Dermis blood vessel endothelial cell (primary cell): ENCODE measurements at places on chromosomes 7 and 10. TPM values are rescaled to one million over a fixed set of nuclear protein-coding genes. Genes with fewer than 3 reads are reported as not detected.

DNA sequence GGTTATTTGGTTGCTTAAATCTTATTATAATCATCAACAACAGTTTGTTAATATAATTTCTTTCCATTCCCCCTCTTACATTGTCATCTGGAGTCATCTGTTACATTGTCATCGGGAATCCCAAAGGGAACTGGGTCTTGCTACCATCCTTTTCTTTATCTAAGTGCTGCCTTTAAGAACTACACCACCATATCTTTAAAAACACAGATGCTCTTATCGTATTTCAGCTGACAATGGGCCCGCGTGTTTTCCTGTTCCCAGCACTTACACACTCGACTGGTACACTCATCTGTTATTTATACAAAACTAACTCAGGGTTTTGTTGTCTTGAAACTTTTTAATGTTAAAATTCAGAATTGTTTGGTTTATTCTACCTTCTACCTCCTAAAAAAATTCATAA, 256.2 kb upstream of the MGMT start:
- DNase-seq = no peak

- no peak for DNase-seq
Measured at GRCh38 chr7:24152356-24152755, 131.6 kb upstream of the NPY start.

DNA sequence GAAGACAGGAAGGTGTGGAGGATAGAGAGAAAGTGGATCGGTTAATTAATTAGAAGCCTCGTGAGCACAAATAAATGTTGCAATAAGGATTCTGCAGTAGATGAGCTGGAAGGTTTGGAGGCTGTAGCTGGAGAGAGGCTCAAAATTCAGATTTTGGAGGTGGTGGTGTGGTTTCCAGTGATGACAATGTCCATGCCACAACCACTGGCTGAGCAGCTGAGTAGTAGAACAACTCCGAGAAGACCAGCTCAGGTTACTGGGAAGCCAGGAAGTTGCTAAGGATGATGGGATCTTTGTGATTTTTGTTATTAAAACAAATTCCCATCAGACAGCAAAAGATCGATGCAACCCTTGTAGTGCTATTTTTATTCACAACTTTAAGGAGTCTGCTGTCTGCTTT, 7.7 kb downstream of the SLC26A4 start:
- no peak for DNase-seq

DNA sequence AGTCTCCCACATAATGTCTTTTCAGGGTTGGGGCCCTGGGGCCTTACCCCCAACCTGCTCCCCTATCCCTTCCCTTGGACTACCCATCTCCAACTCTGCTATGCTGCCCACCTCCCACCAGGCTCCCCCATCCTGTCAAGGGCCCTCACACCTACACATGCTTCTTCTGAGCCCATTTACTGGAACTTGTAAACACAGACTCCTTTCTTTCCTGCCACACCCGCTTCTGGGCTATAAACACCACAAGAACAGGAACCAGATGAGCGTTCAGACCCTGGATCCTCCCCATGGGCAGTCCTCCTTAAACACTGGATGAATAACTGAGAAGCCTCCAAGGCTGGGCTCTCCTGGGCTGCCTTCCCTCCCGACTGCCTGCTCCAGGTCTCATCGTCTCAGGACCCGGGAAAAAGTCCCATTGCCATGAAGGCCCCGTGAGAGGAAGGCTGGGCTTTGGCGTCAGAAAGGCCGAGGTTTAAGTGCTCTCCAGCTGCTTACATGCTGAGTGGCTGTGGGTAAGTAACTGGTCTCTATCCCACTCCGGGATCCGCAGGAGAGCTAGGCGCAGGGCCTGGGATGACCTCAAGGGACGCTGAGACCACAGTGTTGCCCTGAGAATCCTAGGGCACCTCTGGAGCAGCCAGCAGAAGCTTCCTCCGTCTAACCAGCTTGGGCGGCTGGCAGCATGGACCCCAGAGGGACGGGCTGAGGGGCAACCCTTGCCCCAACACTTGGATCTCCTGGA, 15.6 kb upstream of the CRHR2 start:
- no peak for DNase-seq

DNA sequence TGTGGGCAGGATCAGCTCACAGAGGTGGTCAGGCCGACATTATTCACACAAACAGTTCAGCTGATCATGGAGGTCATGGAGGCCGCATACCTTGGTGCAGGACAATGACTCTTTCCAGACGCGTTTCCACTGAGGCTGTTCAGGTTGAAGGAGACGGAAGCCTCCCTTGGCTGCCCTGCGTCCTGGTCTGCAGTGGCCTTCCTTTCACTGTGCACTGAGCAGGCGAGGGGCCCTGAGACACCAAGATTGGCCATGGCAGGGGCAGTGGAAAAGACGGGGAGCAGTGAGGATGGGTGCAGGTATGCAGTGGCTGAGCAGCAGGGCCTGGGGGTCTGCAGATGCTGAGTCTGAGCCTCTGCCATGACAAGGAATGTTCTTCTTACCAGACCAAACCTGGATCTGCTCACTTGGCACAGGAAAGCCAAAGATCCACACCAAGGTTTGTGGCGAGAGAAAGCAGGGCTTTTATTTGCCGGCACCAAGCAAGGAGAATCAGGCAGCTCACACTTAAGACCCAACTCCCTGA, 263.3 kb downstream of the GLRX3 start:
- no peak for DNase-seq

- no peak for DNase-seq
Measured at GRCh38 chr10:93695740-93696139, 6.7 kb downstream of the FRA10AC1 start.

GRCh38 chr10:88672041-88672440, 7.8 kb downstream of the LIPF start:
- DNase-seq = no peak

DNA sequence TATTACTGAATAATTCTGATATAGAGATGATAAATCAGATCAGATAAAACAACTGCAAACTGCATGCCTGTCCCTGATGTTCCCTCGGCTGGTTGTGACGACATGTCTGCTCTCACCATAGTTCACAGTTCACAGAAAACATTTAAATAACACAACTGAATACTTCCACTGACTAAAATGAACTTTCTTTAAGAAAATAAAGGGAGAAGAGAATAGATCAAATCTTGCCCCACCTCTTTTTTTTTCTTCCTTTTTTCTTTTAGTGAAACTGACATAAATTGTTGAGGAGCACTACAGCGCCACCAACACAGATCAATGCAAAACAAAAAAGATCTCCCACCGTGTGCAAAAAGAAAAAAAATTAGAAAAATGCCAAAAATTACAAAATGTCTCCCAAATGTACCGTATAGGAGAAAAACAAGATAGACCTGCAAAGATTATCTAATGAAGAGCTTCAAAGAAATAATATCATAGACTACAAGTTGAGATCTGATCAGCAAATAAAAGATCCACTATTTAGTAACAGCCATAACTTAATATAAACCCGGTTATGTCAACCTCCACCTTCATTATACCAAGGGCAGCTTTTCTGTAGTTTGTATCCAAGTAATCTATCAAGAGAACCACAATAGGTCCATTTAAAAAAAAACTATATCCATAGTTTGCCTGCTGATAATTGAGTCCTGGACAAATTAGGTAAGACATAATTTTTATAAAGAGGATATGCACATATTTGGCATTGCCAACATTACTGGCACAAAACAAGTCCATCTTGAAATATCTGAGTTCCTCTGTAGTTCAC, 30.7 kb upstream of the EPC1 start:
- peak; percentile 66 for DNase-seq

DNA sequence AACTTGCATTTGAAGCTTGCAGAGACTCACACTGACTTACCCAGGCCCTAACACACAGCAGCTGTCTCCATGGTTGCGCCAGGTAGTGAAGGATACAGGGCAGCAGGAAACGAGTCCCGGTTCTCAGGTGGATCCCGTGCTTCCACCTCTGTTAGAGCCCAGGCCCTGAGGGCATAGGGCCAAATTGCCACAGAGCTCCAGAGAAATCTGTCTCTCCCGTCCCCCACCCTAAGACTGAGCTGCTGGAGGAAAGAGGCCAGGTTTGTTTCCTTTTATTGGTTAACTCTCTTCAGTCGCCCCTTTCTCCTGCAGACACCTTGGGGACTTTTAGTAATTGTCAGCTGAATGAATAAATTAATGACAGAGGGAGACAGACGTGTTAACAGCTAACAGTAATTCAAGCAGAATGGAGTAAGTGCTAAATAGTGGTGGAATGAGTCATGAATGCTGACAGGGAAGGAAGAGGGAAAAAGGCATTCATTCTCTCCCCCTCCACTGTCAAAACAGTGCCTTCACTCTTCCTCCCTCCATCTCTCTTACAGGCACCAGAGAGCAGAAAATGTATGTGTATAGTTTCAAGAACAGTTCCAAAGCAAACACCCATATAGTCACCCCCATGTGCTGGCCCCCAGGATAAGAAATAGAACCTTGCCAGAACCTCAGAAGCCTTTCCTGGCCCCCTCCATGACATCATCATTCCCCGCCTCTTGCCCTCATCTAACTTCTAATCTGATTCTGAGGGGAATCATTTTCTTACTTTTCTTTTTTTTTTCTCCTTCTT, 16.8 kb upstream of the DLG5 start:
- DNase-seq = peak; percentile 48

DNA sequence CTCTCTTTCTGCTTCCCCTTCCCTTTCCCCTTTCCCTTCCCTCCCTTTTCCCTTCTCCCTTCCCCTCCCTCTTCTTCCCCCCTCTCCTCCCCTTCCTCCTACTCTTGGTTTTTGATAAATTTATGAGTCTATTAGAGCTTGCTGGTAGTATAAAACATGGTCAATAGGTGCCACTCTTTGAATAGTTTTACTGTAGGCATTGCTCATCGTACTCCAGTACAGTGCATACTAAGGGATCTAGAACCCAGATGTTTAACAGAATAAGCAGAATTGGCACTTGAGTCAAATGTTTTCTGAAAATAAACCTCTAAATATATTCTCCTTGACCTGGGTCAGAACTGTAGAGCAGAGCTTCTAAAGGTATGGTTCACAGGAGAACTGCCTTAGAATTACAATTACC, 126.7 kb downstream of the SORCS3 start:
- no peak for DNase-seq

The FOXP2 gene
- 3.7 and 11.4 TPM in 2 replicates for total RNA-seq

The PLPP4 gene
- total RNA-seq = under 0.01 TPM in 1 of 2 replicates, not detected in the other

The FAS gene
- total RNA-seq = 16.5 and 19.2 TPM in 2 replicates

The SFTPA1 gene
- not detected in 2 replicates for total RNA-seq

The FAM25G gene
- total RNA-seq = not detected in 2 replicates

The ZWINT gene
- 28.8 and 67.1 TPM in 2 replicates for total RNA-seq

The PDK4 gene
- total RNA-seq = 88.9 and 105 TPM in 2 replicates

The ANKRD7 gene
- total RNA-seq = 0.51 TPM in 1 of 2 replicates, not detected in the other

The GPR15LG gene
- 0.47 TPM in 1 of 2 replicates, not detected in the other for total RNA-seq

The HTR5A gene
- total RNA-seq = not detected in 2 replicates
